Umbilical cord (tissue), 2 donors: ENCODE measurements at places on chromosomes 3 and 15. TPM values are rescaled to one million over a fixed set of nuclear protein-coding genes. Genes with fewer than 3 reads are reported as not detected.
A peak's percentile ranks its signal among the peaks of the same experiment; 100 is the strongest.

CKMT1A gene
- 3.6 TPM for total RNA-seq

C3orf85 gene
- total RNA-seq, result 2.6 TPM

ILDR1 gene
- total RNA-seq, result 3.4 TPM

SPINT1 gene
- 16.6 TPM for total RNA-seq

SLC28A2 gene
- total RNA-seq, result not detected

NDUFAF3 gene
- 28.2 TPM for total RNA-seq

GRCh38 chr3:70861855-70862254 lies 549.4 kb upstream of the MDFIC2 start:
- no peak for DNase-seq

DNA sequence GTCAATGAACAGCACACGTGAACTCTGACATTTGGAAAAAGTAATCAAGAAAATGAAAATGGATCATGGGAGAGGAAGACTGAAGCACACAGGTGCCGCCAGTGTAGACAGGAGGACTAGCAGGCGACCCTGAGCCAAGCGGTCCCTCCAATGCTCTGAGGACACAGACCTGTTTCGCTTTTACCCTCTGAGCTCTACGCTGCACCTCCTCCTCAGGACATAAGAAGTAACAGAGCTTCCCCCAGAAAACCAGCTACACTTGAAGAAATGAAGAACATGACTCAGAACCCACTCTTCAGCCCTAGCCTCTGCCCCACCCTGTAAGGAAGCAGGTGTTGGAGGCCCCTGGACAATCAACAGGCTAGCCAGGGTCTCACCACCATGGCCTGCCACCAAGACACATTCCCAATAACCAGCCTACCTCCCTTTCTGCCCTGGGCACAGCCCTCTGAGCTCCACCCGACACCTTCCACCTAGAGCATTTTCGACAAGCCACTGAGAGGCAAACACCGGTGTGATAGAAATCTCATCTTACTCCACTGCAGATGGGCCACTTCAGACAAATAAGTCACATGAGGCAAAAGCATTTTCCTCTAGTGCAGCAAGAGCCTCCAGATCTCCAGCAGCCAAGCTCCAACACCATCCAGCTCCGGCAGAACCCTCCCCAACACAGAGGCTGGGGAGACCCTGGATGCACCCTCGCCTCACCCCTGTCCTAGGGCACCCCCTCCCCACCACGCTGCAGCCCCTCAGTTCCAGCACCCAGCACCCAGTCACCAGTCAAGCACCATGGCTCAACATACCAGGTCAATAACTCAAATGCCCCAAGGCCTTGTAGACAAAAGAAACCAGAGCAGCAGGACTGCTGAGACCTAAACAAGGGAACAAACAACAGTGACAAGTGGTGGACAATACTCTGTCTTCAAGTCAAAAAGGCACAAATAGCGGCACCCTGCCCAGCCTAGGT lies 11.4 kb downstream of the FAM174B start:
- no peak for DNase-seq

DNA sequence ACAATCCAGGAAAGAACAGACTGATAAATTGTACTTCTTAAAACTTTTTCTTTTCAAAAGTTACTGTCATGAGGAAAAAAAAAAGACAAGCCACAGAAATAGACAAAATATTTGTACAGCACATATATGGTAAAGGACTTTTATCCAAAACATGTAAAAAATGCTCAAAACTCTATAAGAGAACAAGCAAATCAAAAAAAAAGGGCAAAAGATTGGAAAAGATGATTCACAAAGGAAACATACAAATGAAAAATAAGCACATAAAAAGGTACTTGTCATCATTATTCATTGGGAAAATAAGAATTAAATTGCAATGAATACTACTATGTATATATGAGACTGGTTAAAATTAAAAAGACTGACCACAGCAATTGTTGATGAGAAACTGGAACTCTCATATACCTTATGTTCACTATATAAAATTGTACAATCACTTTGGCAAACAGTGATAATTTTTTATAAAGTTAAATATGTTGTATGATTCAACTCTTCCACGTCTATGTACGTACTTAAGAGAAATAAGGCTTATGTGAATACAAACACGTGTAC lies 39.7 kb downstream of the DIPK2A start:
- DNase-seq, result no peak

- DNase-seq, result no peak
These were observed 68.0 kb downstream of the MRPL46 start for GRCh38 chr15:88399021-88399685.

- DNase-seq, result no peak
These were observed 297.3 kb upstream of the LMCD1 start for GRCh38 chr3:8204331-8204730.

GRCh38 chr3:152128356-152128755 lies 140.4 kb upstream of the MBNL1 start:
- DNase-seq, result peak; percentile 34

GRCh38 chr3:63727233-63727632 lies 74.8 kb downstream of the SNTN start:
- DNase-seq, result no peak

GRCh38 chr3:1017870-1018269 lies 75.0 kb upstream of the CNTN6 start:
- DNase-seq, result no peak

- DNase-seq, result no peak
These were observed 280.1 kb downstream of the EPHB1 start for GRCh38 chr3:135075157-135075556.

DNA sequence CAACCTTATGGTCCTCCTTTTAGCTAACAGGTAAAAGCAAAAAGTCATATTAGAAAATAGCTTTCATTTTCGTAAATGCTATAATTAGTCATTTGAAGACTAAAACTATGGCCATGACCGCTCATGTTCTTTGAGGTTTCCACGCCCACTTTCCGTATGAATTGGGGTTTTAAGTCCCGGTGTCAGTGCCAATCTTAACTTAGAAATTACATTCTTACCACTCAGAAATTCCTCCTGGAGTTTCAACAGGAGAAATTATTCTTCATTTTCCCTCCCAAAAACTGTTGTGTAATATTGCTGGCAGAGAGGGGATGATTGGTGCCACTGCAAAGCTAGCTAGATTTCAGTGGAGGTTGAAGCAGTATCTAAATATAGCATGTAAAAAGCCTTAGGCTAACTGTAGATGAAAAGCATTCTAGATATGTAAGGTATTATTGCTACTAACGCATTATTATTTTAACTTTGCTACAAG lies 71.0 kb upstream of the MDFIC2 start:
- peak; percentile 34 for DNase-seq

- DNase-seq, result peak; percentile 45
These were observed 94.3 kb downstream of the CEMIP start for GRCh38 chr15:80873366-80873952.

DNA sequence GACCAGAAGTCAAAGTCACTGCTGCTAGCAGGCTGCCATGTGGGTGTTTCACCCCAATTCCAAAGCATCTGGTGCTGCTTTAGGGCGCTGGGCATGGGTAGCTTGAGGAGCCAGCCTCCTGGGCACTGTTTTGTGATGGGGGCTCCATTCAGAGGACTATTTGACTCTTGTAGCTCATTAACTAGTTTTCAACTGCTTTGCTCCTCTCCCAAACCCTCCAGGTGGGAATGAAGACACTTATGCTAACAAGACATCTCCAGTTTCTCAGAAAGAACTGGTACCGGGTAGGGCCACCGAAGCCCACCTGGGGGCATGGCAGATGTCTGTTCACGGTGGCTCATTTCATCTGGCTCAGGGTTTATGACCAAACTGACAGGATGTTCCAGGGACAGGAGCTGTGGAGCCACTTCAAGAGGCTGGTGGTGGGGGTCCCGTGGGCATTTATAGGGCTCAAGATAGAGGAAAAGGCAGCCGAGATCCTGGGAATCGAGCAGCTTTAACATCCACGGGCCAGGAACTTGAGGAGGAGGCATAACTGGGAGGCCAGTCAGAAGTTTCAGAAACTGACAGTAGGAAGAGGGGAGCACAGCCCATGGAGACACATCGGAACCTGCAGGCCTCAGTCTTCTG lies 17.7 kb downstream of the AMOTL2 start:
- DNase-seq, result no peak

DNA sequence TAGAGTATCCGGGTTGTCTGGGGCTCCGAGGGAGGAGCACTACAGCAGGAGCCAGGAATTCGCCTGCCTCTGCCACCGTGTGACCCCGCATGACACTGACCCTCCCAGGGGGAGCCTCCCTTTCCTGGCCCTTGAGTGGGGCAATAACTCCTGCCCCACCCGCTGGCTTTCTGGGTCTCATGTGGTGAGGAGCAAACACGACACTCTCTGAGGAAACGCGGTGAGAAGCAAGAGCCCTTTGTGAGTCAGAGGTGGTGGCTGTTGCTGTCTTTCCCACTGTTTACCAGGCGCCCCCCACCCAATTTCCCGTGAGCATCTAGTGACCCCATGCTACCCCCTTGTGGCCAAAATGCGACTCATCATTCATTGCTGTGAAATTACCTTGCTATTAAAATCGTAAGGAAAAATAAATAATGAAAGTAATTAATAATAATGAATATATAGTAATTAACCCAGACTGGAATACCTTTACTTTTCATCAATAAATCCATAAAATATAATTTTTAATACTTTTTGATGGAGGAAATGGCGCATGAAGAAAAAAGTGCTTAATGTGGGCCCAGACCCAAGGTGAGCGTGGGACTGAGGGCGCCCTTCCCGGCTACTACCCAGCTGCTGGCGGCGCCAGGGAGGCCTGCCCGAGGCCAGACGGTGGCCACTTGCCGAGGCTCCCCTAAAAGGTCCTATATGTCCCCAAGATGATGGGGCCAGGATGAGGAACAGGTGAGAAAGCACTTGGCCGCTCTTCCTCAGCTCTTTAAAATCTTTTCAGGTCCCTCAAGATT lies 29.3 kb downstream of the CCNL1 start:
- DNase-seq, result peak; percentile 42

GRCh38 chr15:101841656-101842055 lies 29.7 kb downstream of the OR4F15 start:
- DNase-seq, result no peak
